ENCODE measurements at places on chromosomes 5 and 9.

DNA sequence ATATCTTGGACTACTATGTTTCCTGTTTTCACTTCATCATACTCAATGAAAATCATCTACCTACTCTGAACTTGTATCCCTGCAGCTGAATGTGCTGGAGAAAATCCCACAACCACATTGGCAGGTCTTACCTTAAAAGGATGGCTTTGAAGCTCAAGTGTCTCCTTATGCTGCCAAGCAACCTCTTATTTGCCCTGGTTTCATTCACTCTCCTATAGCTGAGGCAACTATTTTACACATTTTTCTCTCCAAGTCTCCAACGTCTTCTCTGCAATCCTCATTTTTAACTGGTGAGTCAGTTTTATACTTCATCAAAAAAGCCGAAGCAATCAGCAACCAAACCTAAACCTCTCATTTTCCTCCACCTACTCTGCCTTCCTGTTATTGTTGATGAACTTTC, 49.7 kb downstream of the POU4F3 start:
- DNase-seq: peak; percentile 37

DNA sequence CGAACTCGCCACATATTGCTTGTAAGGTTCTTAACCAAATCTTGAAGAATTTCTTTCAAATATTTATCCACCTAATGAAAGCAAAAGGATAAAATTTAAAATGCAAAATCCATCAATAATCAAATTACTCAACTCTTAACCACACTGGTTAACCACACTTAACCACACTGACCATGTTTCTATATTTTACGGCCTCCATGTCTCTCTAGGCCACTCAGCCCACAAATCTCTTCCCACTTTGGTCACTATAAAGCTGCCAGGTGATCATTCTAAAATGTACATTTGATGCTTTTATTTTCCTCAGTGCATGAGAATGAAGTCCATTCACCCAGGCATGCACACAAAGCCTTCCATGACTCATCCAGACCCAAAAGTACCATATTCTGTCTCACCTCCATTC, 56.4 kb upstream of the OR2K2 start:
- no peak for DNase-seq

DNA sequence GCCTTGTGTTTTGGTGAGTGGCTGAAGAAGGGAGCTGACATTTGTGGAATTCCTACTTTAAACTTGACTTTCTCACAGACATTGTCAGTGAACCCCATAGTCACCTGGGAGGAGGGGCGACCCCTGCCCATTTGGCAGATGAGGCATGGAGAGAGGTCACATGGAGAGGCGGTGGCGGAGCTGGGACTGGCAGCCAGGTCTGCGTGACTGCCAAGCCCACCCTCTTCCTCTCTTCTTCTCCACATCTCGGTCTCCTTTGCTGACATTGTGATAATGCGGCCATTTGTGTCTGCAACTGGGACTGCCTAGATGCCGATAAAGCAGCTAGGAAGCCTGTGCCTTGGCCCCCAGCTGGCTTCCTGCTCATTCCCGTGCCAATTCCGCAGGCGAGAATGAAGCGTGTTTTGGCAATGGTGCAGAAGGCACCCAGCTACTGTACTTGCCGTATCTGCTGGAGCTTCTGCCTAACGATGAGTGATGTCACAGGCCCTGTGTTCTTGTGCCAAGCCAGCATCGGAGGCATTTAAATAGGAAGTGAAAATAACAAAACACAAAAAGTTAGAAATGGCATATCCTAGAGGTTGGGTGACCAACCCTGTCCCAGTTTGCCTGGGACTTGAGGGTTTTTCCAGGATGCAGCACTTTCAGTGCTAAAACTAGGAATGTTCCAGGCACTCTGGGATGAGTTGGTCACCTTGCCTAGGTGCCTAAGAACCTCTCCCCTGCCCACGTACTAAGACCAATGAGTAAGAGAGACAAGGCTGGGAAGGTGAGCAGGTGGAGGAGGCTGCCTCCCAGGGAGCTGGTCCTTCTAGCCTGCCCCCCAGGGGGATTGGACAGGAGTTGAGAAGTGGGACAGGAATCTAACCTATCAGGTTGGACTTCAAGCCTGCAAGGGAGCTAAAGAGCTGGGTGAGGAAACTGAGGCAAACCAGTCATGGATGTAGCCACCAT, 23.6 kb downstream of the OLFML2A start:
- no peak for DNase-seq

GRCh38 chr5:103624675-103625074, 62.1 kb upstream of the NUDT12 start:
- no peak for DNase-seq

- peak; percentile 23 for DNase-seq
Observed at GRCh38 chr9:105413525-105413924, 34.3 kb upstream of the FSD1L start.

DNA sequence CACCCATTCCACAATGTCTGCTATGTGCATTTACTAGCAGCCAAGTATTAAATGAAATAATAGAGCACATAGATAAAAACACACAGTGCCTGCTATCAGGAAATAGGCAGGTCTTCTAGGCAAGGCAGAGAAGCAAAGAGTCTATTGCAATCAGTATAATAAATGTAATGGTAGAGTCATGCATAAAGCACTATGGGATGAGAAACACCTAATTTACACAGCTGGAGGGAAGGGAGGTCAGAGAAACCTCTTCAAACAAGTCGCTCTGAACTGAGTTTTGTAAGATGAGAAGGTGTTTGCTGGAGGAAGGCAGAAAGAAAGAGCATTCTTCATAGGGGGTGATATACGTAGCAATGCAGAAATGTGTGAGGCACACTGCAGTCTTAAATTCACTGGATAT, 341.0 kb upstream of the DMAC1 start:
- DNase-seq: no peak

- no peak for DNase-seq
Observed at GRCh38 chr9:121299467-121300282, 31.7 kb downstream of the GSN start.

GRCh38 chr5:106587-106986, 14.6 kb downstream of the PLEKHG4B start:
- DNase-seq: no peak

DNA sequence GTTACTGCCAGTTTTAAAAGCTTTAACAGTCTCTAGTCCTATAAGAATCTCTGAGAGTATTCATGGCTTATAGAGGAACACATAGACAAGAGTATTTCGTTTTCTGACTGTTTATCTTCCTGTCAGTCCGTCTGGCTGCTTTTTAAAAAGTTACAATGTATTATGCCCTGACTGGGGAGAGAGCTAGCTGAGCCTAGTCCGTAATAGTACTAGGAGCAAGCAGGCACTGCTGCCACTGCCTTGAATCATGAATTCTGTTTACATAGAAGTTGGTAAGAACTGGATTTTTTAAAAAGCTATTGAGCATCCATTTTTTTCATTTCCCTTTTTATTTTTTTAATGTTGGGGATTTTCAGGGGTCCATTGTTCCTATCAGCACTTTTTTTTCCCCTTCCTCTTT, 26.6 kb downstream of the XPA start:
- no peak for DNase-seq

GRCh38 chr5:94432499-94432898, 185.9 kb downstream of the KIAA0825 start:
- no peak for DNase-seq

GRCh38 chr9:68708513-68708912, 3.5 kb downstream of the PIP5K1B start:
- DNase-seq: no peak

DNA sequence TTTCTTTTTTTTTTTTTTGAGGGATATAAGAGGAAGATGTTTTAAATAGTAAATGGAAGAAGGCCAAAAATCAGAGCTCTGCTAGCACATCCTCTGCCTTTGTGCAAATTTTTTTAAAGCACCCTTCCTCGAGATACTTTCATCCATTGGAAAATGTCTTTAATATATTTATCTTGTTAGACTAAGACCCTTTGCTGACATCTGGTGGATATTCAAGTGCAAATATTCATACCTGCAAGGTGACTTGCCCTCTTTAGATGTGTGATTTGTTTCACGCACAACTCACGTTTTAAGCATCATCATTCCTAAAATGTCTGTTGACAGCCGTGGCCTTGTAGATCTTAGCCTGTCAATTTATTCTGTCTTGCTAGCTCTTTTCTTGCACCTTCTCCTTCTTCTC, 258.5 kb downstream of the AGTPBP1 start:
- DNase-seq: no peak

DNA sequence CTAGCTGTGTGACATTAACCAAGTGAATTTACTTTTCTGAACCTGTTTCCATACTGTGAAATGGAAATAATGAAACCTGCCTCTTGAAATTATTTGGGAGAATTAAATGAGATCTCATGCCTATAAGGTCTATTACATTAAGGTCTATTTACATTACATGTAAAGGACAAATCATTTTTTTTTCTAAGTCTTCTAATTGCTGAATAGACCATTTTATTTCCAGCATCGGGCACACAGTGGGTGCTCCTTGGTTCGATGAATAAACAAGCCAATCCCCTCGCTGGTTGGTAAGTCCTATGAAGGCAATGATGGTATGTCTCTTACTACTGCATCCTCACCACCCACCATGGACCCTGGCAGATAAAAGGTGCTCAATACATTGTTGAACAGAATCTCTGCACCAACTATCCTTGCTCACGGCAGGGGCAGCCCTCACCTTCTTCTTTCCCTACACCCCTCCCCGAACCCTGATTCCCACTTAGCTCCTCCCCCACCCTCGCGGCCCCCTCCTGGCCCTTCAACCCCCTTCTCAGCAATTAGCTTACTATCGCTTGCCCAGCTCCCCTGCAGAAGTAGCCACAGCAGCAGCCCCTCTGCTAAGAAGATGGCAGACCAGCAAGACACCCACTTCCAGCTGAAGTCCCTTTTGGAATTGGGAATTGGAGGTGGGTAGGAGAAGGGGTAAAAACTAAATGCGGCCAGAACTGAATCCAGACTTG, 3.0 kb downstream of the PCDH1 start:
- DNase-seq: no peak

DNA sequence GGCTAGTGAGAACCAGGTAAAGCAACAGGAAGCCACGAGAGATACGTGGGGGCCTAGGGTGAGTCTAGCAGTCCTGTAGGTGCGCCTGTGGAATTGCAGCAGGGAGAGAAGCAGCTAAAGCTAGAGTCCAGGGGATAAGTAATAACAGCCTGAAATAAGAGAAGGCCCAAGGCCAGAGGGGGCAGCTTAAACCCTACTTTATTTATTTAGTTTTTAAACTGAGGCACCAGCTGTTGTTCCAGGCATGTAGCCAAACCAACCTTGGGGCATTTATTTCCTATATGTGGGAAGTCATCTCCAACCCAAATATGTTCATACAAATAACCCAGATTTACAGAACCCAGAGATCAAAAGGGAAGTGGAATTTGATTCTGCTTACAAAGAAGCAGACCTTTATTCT, 93.5 kb downstream of the GLDC start:
- DNase-seq: no peak

- DNase-seq: no peak
Observed at GRCh38 chr9:116504893-116505480, 182.1 kb upstream of the TRIM32 start.

DNA sequence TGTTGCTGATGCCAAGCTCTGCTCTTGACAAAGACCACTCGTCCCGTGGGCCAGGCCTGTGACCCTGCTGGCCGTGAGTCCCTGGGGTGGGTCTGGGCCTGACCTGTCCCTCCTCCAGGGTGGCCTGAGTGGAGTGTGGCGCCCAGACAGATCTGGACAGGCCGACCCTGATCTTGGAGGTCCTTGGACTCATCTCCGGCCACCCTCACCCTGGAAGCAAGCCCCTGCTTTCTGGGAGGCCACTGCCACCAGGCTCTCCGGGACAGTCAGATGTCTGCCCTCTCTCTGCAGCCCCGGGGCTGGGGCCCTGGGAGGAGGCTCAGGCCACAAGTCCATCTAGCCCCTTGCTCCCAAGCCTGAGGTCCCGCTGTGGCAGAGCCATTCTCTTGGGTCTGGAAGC, 31.2 kb upstream of the TMEM250 start:
- no peak for DNase-seq

DNA sequence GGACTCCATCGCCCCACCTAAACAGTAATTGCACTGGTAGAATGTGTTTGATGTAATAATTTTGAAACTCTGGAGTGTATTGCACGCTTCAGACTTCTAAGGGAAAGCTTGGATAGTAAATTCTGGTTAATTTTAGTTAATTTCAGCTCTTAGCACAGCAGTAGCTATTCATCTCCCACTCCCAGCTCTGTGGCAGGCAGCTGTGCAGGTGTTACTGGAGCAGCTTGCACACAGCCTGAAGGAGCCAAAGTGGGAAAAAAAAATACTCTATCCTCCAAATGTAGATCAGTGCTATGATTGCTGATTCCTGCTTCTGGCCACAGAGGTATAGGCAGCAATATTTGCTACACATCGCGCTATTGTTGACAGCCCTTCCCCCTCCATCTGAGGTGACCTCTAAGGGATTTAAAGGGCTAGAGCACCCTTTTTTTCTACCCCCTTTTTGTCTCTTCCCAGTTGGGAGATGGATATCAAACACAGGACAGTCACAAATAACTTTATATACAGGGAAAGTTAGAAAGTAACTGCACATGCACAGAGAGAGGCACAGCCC, 97.4 kb downstream of the KCTD16 start:
- DNase-seq: no peak

GRCh38 chr5:6143523-6143922, 234.8 kb downstream of the MED10 start:
- DNase-seq: no peak

DNA sequence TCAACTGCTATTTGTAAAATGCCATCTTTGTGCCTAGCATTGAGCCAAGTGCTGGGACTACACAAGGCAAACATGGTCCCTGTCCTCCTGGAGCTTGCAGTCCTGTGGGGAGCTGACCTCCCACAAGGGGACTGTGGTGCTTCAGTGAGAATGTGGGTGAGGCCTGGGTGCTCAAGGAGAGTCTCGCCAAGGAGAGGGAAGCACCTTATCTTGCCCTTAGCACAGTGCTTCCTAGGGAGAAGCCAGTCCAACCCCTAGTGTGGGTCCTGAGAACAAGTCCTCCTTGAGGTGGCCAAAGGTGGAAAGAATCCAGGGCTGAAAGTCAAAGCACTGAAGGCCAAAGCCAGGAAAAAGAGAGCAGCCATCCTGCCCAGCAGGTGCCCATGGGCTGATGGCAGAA, 31.1 kb upstream of the MVB12B start:
- no peak for DNase-seq

DNA sequence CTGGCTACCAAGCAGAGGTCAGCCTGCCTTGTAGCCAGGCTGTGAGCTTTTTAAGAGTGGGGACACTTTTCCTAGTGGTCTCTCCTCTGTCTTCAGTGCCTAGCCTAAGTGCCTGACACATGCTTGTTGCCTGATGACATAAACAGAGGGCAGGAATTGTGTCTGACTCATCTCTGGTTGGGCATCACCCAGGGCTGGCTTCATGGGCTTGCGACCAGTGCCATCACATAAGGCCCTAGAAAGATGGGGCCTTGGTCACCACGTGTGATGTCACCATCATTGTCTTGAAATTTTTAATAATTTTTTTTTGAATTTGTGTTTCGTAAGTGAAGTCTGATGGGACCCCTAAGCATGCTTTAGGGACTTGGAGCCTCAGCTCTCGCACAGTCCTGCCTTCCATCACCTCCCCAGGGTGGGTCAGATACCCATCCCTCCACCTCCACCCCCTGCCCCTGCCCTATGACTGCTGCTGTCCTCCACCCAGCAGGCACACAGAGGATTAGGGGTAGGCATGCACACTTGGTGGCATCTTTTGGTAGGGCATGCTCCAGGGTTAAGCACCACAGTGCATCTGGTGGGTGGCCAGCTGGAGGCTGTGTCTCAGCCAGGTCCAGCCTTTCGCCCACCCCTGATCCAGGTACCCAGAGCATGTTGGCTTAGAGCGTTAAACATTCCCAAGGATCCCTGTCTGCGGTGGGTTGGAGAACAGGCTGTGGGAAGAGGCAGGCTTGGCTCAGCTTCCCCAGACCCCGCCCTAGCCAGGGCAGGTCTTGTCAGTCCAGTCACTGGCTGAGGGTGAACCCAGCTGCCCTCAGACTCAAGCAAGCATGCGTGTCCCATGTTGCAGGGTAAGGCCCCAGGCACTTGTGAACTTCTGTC, 80.1 kb upstream of the SH3PXD2B start:
- no peak for DNase-seq
